ENCODE measurements at places on chromosomes 3 and 15. TPM values are rescaled to one million over a fixed set of nuclear protein-coding genes. Genes with fewer than 3 reads are reported as not detected.

The DUT gene
- total RNA-seq, result 85.6 TPM

The POLR2H gene
- total RNA-seq, result 82.0 TPM

The LRTM1 gene
- total RNA-seq, result not detected

The CCDC51 gene
- 13.8 TPM for total RNA-seq

DNA sequence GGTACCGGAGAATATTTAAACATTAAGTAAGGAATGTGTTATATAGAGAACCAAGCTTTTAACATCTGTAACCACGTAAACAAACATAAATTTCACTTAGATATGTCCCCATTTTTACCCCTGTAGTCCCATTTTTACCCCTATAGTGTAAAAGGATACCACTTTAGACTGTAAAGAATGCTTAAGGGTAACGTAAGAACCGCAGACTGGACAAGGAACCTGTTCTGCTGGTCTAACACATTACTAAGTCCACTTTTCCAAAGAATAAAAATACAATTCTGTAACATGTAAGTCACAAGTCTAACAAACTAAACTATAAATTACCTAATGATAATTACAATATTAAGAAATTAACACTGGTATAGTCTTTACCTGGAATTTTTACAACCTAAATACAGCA is 2.9 kb downstream of the SLC12A6 start:
- DNase-seq, result no peak

GRCh38 chr15:93866476-93866875 is 364.9 kb upstream of the MCTP2 start:
- peak; percentile 72 for DNase-seq

DNA sequence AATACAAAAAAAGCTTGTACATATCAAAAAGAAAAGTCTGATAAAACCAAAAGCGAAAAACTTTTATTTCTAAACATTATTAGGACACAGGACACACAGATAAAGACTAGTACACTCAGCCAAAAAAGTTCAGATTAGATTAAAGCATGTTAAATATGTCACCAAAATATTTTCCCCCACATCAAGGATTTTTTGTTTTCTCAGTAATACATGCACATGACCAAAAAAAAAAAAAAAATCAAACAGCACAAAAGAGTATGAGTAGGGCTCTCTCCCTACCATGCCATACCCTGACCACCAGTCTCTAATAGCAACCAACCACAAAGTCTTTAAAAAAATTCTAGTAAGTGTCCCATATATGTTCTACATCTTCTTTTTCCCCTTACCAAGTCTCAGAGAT is 77.4 kb downstream of the LRRFIP2 start:
- DNase-seq, result no peak

GRCh38 chr15:92011611-92012367 is 158.3 kb downstream of the SLCO3A1 start:
- no peak for DNase-seq
